ENCODE measurements at places on chromosomes 16 and 17.

DNA sequence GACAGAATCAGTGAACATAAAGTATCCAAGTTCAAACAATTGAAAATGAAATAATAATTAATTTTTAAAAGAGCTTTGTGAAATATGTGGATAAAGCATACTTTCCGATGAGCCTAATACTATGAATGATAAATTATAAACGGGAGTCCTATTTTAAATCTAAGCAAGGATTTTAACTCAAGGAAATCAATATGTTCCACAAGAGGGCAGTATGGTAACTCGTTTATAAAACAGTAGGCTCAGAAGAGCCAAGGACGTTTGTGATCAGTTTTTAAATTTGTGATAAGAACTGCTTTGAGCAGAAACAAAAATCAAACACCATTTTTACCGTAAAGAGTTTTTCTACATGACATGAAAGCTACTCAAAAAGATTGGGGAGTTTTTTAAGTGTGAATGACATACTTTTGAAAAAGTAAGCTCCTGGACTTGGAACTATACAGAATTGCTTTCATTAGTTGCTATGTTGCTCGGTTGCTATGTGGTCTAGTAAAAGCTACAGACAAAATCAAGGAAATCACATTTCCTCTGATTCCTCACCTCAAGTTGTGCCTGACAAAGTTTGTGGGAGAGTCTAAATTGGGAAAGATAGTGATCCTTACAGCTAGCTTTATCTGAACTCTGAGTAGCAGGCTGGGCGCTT lies 11.8 kb upstream of the TEKT1 start:
- no peak for DNase-seq

GRCh38 chr16:75319513-75320411 lies 68.3 kb upstream of the BCAR1 start:
- DNase-seq, result no peak

- DNase-seq, result no peak
Measured at GRCh38 chr16:87202346-87202745, 114.8 kb downstream of the C16orf95 start.

GRCh38 chr17:57561072-57561861 lies 183.8 kb downstream of the CCDC182 start:
- DNase-seq, result no peak

- no peak for DNase-seq
Measured at GRCh38 chr16:30368792-30369090, 1.6 kb downstream of the TBC1D10B start.

- no peak for DNase-seq
Measured at GRCh38 chr17:28145348-28145747, 102.9 kb downstream of the NLK start.

- DNase-seq, result no peak
Measured at GRCh38 chr16:3980253-3981111, 100.0 kb upstream of the CREBBP start.

DNA sequence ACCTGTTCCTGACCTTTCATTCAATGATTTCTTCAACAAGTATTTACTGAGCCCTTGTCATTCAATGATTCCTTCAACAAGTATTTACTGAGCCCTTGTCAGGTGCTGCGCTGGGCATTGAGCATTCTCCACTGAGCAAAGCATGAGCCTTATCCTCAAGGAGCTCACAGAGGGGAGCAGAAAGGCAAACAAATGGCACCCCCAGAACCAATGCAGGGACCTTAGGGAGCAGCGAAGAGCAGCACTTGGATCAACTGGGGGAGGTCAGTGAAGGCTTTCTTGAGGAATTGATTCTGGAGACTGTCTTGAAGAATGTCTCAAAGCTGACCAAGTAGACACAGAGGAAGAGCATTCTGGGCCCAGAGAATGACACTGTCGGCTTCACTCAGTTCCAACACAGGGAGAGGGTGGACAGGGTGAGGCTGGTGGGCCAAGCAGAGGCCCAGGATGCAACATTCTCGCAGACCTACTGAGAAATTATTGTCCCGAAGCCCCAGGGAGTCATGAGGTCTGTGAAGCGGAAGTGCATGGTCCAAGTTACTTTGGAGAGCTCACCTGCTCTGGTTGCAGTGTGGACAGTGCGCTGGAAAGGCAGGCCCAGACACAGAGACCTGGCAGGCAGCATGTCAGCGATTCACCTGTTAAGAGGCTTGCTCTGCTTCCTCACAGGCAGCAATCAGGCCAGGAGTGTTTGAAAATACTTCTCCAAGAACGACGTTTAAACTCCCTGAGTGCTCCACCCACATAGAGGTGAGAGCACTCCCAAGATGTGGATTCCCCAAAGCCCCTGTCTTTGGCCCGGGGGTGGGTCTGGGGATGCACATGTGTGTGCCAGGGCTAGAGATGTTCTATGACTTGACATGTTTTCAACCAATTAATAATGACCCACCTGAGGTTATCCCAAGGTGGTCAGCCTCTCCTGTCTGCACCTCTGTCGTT lies 3.2 kb upstream of the MPO start:
- no peak for DNase-seq

- DNase-seq, result no peak
Measured at GRCh38 chr16:19621445-19621844, 65.9 kb downstream of the VPS35L start.

DNA sequence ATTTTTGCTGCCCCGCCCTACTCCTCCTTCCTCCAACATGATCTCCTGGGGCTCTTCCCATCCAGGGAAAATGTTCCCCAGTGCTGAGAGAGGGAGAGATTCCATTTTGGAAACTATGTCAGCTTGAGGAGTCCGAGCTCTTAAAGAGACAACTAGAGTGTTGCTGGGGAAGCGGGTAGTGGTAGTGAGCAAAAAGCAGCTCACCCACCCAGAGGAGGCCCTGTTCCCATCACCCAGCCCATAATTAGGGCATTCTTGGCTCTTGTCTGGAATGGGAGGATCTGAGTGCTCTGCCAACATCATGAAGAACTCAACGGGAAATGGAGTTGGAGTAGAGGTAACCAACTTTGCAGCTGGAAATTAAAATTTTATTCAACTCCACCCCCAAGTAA lies 9.1 kb upstream of the MSL1 start:
- DNase-seq, result no peak

GRCh38 chr17:55783684-55784245 lies 32.9 kb downstream of the PCTP start:
- DNase-seq, result no peak

GRCh38 chr16:56351481-56351880 lies 73.9 kb downstream of the AMFR start:
- no peak for DNase-seq

Data from stimulated activated CD4-positive, alpha-beta T cell treated with anti-CD3 and anti-CD28 coated beads, Interleukin-15, amount 100 ng/mL, for 48 hours (primary cell).